ENCODE measurements at places on chromosomes 3 and 15. TPM values are rescaled to one million over a fixed set of nuclear protein-coding genes. Genes with fewer than 3 reads are reported as not detected.

GRCh38 chr3:190326930-190327329 is 4.7 kb upstream of the CLDN1 start:
- no peak for DNase-seq

DNA sequence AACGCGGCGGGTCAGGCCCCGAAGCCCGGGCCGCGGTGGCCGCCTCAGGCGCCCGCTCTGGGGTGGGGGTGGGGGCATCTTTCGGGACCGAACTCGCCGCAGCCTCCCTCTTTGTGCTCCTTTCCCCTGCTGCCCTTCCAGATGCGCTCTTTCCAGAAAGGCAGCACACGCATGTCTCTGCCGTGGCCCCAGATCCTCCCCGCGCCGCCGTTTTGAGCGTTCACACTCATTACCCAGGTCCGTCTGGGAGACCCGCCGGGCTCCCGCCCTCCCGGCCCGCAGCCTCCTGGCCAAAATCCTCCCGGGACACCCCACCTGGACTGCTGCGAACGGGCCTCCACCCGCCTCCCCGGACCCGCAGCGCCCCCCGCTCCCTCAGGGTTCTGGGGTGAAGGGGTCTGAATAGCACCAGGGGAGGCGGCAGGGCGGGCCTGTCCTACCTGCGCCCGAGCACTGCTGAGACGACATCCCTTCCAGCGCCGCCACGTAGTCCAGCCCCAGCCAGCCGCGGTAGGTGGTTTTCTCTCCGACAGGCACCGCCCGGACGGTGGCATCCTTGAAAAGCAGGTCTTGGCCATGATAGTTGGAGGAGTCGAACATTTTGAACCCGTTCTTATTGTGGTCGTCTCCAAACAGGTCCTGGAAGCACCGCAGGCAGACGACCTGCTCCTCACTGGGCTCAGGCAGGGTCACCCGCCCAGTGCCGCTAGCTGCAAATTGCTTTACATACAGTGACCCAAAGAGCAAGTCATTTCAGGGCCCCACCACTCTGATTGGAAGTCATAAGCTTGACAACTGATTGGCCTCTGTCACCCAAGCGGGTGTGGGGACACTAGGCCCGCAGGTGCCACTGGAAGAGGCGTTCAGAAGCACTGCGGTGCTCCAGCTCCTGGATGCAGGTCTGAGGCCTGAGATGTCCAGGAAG is 25.9 kb downstream of the MELTF start:
- DNase-seq = no peak

Gene TFDP2
- 77.3 TPM for total RNA-seq

Gene PRKCD
- 2.9 TPM for total RNA-seq

DNA sequence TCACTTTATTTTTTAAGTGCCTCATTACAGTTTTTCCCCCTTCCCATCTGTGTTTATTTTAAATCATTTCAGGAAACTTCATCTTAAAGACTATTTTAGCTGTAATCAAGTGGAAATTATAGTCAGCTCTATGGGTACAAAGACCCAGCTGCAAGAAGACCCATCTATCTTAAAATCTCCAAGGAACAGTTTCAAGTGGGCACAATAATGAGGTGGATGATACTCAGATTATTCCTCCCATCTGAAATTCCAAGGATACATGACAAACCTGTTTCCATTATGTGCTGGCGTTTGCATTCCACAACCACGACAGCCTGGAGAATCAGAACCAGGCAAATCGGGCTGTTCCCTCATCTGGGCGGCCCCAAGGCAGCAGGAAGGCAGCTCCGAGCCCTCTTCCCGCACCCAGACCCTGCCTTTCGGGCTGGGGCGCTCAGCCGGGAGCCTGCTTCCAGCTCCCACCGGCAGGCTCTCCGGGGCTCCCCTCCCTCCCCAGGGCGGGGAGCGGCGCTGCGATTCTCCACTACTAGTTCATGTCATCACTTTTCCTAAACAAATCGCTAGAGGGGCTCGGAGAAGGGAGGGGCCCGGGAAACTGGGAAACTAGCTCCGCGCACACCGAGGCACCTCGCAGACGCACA is at the start of gene MGLL:
MGLL (minus strand) TSS at position 475 of the 641 bp plus-strand sequence; CDS start at position 278, 197 bp downstream.
- peak; percentile 72 for DNase-seq

Gene SAMD7
- total RNA-seq = not detected
